ENCODE measurements at places on chromosomes 1 and 21.

GRCh38 chr1:119827010-119827409, 15.8 kb upstream of the REG4 start:
- no peak for DNase-seq

DNA sequence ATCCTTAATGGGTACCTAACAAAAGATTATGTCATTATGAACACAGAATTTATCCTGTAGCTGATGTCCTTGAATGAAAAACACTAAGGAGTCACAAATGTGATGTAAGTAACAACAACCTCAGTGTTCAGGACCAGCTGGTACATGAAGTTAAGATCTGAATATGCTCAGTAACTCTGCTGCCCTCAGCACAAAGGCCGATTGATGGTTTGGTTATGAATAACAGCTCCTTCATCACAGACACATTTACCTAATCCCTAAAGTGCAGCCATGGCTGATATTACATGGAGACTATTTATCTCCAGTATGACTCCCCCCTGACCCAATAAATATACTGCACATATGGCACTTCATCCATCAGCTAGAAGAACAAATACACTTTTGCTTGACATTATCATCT, 75.2 kb downstream of the PLPPR5 start:
- DNase-seq, result no peak

GRCh38 chr1:183038913-183039312, 15.7 kb downstream of the LAMC1 start:
- no peak for DNase-seq

- no peak for DNase-seq
These were observed 243.4 kb downstream of the RHOU start for GRCh38 chr1:228978484-228979324.

DNA sequence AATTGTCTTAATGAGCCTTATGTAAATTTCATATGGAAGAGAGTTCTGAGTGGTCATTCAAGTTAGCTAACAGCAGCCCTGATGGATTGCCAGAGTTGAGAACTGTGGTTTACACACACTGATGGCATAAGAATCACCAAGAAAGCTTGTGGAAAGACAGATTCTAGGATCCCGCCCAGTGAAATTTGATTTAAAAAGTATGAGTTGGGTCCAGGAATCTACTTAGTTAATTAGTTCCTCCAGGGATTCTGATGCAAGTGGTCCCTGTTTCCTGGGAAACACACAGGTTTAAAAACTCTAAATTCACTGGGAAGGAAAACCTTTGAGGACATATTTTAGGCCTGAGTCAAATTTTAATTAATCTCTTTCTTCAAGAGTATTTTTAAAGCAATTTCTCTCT, 144.3 kb downstream of the NTPCR start:
- no peak for DNase-seq

DNA sequence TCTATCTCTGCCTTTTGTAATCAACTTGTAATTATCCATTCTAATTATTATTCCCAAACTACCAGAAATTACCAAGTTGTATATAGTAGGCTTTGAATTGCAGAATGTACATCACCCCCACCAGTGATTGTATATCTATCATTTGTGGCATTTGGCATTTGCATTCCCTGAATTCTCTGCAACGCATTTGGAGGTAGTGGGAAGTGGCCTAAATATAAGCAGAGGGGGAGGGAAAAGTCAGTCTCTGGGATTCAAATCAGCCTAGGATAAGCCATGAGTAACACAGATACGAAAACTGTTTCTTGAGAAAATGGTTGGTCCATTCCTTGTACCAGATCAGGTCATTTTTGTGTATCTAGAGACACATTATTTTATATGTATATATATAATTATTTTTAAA, 20.7 kb downstream of the DDX20 start:
- no peak for DNase-seq

GRCh38 chr1:52567943-52568342, 15.1 kb upstream of the TUT4 start:
- DNase-seq, result no peak

- DNase-seq, result no peak
These were observed 224.9 kb upstream of the JUN start for GRCh38 chr1:59008599-59009347.

DNA sequence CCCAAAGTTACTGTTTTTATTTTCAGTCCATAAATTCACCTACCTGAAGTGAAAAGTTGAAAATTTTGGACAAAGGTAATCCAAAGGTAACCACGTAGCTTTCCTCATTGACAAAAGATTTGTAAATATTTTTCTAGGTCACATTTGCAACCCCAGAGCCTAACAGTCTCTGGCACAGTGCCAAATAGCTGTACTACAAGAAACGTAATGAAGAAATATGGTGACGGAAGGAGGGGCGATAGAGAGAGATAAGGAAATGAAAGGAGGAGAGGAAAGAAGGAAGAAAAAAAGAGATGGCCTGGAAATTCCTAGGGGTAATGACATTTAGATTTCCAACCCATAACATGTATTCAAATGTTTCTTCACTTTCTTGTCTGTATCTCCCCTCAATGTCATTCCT, 159.4 kb downstream of the BARHL2 start:
- no peak for DNase-seq

- no peak for DNase-seq
These were observed 11.4 kb upstream of the BCAR3 start for GRCh38 chr1:93692983-93693591.

DNA sequence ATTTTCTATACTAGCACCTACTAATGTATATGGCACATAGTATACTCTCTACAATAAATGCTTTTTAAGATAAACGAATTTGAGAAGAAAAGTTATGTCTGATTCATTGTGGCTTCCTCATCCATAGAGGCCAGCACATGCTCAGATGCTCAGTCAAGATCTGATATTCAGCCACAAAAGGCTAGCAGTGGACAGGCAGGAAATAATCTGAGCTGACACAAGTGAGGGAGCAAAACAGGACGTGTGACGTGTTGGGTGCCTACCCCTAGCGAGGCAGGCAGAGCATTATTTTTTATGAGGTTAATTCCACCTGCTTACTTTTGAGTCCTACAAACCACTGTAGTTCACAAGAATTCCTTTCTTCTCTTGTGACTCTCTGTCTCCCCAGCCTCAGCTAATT, 550.9 kb downstream of the SMYD3 start:
- DNase-seq, result no peak

GRCh38 chr1:39397487-39397886, 93.9 kb upstream of the BMP8A start:
- DNase-seq, result no peak

- DNase-seq, result no peak
These were observed 71.9 kb downstream of the NAV1 start for GRCh38 chr1:201610858-201611257.

- DNase-seq, result no peak
These were observed 9.2 kb upstream of the ZNF644 start for GRCh38 chr1:91031081-91031480.

- no peak for DNase-seq
These were observed 34.9 kb downstream of the DNAJC11 start for GRCh38 chr1:6666696-6667095.

DNA sequence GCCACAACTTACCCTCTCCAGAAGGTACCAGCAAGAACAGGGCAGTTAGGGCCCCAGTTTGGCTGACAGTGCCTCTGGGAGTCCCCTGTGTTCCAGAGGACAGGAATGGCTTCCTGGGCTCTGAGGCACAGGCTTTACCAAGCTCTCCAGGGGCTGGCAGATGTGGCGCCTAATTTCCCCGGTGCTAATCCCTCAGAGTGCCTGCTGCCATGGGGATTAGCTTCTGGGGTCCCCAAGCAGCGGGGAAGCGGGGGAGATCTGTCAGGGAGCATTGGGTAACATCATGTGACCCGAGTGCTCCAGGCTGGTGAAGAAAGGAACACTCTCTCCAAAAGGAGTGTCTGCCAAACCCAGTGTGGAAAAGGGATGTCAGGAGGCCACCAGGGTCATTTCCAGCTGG, at the start of gene LACTBL1:
Gene LACTBL1, minus strand, starts transcription at position 107 of the 400 bp plus-strand sequence. CDS start 550 bp downstream, outside the sequence.
- DNase-seq, result no peak

GRCh38 chr1:205047764-205048231, 4.8 kb downstream of the CNTN2 start:
- no peak for DNase-seq

DNA sequence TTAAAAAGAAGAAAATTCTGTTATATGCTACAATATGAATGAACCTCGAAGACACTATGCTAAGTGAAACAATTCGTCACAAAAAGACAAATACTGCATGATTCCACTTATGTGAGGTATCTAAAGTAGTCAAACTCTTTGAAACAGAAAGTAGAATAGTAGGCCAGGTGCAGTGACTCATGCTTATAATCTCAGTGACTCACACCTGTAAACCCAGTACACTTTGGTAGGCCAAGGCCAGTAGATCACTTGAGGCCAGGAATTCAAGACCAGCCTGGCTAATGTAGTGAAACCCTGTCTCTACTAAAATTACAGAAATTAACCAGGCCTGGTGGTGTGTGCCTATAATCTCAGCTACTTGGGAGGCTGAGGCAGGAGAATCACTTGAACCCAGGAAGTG, 25.7 kb downstream of the EPHA10 start:
- DNase-seq, result no peak

GRCh38 chr21:34091607-34092006, 18.2 kb downstream of the MRPS6 start:
- no peak for DNase-seq

DNA sequence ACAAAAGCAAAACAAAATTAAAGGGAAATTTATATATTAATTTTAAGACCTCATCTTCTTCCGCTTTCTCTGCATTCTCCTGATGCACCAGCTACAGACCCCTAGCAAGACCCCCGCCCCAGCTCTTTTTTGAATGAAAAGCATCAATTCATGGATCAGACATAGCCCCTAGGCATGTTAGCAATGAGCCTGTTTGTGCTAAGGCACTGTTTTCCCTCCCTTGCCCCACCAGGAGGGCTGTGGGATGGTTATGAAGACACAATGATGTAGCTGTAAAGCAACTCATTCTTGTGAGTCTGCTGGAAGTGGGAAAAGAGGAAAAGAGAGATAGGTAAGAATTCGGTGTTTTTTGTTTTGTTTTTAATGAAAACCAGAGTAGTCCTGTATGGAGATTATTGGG, 88.5 kb upstream of the ZBTB18 start:
- DNase-seq, result no peak

DNA sequence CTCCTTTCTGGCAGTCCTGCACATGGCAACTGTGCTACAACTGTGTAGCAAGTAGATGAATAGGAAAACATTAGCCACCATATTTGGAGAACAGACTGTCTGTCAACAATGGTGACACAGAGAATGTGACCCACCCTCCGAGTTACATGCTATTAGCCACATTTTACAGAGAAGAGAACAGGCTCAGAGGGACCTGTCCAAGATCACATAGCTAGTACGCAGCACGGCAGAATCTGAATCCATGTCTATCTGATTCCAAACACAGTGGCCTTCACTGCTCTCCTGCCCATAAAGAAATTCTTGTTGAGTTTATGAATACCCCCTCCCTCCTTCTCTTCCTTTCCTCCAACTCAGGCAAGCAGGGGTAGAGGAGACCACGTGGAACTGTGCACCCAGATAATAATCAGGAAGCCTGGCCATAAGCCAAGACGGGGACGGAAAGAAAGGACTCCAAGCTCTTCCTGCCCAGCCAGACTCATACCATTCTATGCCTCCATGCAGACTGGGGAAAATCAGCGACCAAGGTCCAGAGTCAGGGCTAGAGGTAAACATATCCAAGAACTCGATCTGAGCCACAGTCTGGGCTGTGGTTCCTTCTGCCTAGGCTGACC, 78.8 kb downstream of the TRABD2B start:
- DNase-seq, result no peak

DNA sequence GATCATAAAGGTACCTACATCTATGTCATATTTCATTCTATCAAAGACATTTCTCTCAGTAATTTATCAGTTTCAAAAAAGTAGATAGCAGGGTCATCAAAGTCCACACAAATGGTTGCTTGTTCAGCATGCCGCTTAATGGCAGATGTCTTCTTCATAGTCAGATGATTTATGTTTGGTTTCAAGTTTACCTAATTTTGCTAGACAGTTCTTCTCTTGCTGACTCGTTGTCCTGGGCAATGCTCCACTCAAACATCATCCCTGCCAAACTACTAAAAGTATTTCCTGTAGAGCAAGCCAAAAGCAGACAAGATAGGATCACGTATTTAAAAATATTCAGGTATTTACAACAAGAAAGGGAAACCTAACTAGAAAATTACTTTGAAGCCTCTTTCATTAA, 13.6 kb downstream of the NUP210L start:
- DNase-seq, result no peak

GRCh38 chr1:6962996-6963911, 178.0 kb downstream of the CAMTA1 start:
- peak; percentile 34 for DNase-seq

GRCh38 chr1:50521703-50522102, 98.5 kb upstream of the DMRTA2 start:
- DNase-seq, result no peak

GRCh38 chr1:46030876-46031660, 101.4 kb downstream of the PIK3R3 start:
- no peak for DNase-seq

DNA sequence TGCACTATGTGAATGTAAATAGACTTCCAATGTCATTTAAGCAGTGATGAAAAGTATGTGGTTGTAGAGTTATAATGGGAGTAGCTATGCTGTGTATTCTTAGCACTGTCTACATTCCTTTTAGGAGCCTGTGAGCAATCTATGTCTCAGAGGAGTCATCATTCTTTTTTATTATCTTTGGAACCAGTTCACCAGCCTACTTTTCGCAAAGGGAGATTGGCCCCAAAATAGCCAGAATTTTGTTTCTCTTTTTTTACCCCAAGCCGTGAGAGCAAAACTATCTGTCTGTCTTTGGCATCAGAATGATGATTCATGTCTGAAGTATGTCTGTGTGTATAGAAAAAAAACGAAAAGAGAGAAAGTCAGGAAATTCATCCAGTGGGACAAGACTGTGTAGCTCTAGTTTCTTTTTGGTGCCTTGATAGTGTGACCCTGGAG, 44.2 kb downstream of the OSBPL9 start:
- no peak for DNase-seq

GRCh38 chr1:54882519-54882918, 4.5 kb downstream of the DHCR24 start:
- no peak for DNase-seq

DNA sequence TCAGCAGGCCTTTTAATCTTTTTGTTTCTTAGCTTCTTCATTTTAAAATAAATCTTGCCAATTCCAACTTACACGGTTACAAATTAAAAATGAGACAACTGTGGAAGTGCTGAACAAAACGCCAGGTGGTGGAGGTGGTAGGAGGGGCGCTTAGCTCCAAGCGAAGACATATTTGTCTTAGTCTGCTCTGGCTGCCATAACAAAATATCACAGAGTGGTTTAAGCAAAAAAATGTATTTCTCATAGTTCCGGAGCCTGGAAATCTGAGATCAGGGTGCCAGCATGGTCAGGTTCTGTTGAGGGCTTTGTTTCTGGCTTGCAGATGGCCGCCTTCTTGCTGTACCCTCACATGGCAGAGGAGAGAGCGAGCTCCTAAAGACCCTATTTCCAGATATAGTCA, 14.9 kb downstream of the IER5 start:
- DNase-seq, result no peak

Measured in stimulated activated CD4-positive, alpha-beta T cell treated with anti-CD3 and anti-CD28 coated beads, Interleukin-1b, Interleukin-23, amount 100 ng/mL, for 1 hour (primary cell).